ENCODE measurements at places on chromosomes 2 and 18. TPM values are rescaled to one million over a fixed set of nuclear protein-coding genes. Genes with fewer than 3 reads are reported as not detected.

- no peaks in the 10 kb centered on the region for H3K27me3 ChIP-seq
- H3K4me1 ChIP-seq: peaks cover 12% of the 10 kb centered on the region
- no peak overlapping the region for H3K4me3 ChIP-seq
- DNase-seq: no peak
Measured at GRCh38 chr18:6010284-6010683, 115.0 kb upstream of the TMEM200C start.

DNA sequence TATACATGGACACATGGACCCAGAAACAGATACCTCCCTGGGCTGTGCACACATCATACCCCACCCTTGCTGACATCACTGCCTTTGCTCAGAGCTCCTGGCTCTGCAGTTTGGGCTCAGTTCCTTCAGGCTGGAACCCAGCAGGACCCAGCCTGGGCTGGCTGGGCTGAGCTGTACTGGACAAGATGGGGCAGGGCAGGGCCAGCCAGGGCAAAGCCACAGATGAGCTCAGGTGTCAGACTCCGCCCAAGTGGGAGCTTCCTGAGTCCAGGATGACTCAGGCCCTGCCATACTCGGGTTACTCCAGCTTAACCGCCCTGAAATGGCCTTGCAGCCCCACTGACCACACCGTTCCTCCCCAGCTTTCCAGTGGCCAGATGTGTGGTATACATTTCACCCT is 284.9 kb downstream of the OSR1 start:
- H3K27ac ChIP-seq: no peak overlapping the region
- no peaks in the 10 kb centered on the region for H3K36me3 ChIP-seq
- no peaks in the 10 kb centered on the region for H3K27me3 ChIP-seq
- no peak overlapping the region for H3K4me3 ChIP-seq
- peaks cover 5% of the 10 kb centered on the region for H3K4me1 ChIP-seq

GRCh38 chr2:161090411-161090810 is 69.8 kb upstream of the TANK start:
- no peak for DNase-seq
- H3K27ac ChIP-seq: no peak overlapping the region
- H3K4me1 ChIP-seq: peaks cover 4% of the 10 kb centered on the region
- H3K27me3 ChIP-seq: no peaks in the 10 kb centered on the region
- no peaks in the 10 kb centered on the region for H3K36me3 ChIP-seq

DNA sequence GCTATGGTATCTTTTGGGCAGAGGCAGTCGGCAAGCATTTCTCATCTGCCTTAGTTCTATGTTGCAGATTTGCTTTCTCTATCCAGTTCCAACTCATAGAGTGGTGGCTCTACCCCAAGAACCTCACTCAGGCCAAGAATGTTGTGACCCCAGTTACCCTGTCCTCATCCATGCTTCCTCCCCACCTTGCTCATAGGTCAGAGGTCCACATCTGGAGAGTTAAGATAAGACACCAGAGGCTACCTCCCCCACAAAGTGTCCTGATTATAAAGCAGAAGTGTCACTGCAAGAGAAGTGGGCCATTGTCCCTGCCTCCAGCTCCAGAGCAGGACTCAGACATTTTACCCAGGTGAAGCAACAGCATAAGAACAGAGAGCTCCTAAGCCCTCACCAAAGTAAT is 276.8 kb upstream of the CHST9 start:
- H3K4me1 ChIP-seq: peaks cover 4% of the 10 kb centered on the region
- no peak for DNase-seq
- H3K27ac ChIP-seq: no peak overlapping the region
- H3K36me3 ChIP-seq: no peaks in the 10 kb centered on the region
- no peak overlapping the region for H3K4me3 ChIP-seq

GRCh38 chr2:1340141-1340512 is 73.1 kb upstream of the TPO start:
- H3K27ac ChIP-seq: no peak overlapping the region
- H3K4me1 ChIP-seq: no peaks in the 10 kb centered on the region
- DNase-seq: no peak
- H3K27me3 ChIP-seq: peaks cover 21% of the 10 kb centered on the region
- no peaks in the 10 kb centered on the region for H3K36me3 ChIP-seq
- no peak overlapping the region for H3K4me3 ChIP-seq

GRCh38 chr2:183759033-183759432 is 634.8 kb downstream of the NUP35 start:
- no peaks in the 10 kb centered on the region for H3K36me3 ChIP-seq
- no peak overlapping the region for H3K27ac ChIP-seq
- DNase-seq: no peak
- peaks cover 19% of the 10 kb centered on the region for H3K4me1 ChIP-seq
- no peak overlapping the region for H3K4me3 ChIP-seq

DNA sequence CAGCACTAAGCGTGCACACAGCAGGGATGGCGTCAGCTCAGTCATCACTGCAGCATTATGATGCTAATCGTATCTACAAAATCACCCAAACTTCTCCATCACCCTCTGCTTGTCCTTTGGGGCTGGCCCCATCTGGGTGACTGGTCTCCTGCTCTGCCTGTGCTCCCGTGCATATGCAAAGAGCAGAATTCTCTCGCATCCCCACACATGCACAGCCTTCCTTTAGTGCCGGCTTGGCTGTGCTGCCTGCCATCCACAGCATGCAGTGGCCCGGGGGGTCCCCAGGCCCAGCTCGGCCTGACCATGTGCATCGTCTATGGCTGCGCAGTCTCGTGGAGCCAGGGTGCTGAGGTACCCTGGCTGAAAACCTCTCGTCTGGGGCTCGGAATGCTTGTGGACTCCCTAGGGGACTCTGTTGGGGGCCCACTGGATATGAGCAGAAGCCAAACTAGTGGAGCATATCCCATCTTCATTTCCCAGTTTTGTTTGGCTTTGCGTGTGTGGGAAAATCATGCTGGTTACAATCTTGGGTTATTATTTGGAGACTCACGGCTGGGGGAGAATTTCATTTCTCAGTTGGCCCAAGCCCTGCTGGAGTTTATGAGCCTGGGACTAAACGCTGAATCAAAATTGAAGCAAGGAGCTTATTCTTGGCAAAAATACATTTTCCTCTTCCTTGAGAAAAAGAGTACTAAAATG is 70.9 kb upstream of the HS6ST1 start:
- H3K27ac ChIP-seq: peak overlapping the region; percentile 4
- H3K4me1 ChIP-seq: peaks cover 3% of the 10 kb centered on the region
- DNase-seq: peak; percentile 1
- no peaks in the 10 kb centered on the region for H3K36me3 ChIP-seq

GRCh38 chr2:128472789-128473174 is 154.1 kb upstream of the HS6ST1 start:
- H3K36me3 ChIP-seq: peaks cover 9% of the 10 kb centered on the region
- no peak for DNase-seq
- peak overlapping the region; percentile 21 for H3K4me3 ChIP-seq
- peak overlapping the region; percentile 86 for H3K27ac ChIP-seq
- H3K27me3 ChIP-seq: no peaks in the 10 kb centered on the region
- H3K4me1 ChIP-seq: peaks cover 40% of the 10 kb centered on the region

- H3K4me3 ChIP-seq: no peak overlapping the region
- H3K4me1 ChIP-seq: no peaks in the 10 kb centered on the region
- no peaks in the 10 kb centered on the region for H3K36me3 ChIP-seq
- H3K27ac ChIP-seq: no peak overlapping the region
Measured at GRCh38 chr18:47313901-47314300, 62.4 kb upstream of the SKOR2 start.

DNA sequence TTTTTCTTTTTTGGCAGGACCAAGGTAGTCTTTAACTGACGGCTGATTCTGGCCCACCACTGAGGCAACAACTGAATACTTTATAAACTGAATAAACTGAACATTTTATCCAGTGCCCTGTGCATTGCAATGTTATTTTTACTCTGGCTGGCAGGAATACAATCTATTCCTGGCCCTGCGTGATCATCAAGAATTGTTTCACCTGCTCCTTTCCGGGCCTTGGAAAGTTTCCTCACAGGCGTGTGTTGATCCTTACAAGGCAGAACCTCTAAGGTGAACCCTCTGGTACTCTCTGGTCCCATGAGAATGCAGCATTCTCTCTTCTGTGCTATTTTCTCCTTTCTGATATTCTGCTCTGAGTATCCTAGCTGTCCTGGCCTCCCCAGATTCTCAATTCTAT is 113.7 kb upstream of the KLHL29 start:
- H3K4me3 ChIP-seq: no peak overlapping the region
- no peak for DNase-seq
- H3K36me3 ChIP-seq: peaks cover 2% of the 10 kb centered on the region

DNA sequence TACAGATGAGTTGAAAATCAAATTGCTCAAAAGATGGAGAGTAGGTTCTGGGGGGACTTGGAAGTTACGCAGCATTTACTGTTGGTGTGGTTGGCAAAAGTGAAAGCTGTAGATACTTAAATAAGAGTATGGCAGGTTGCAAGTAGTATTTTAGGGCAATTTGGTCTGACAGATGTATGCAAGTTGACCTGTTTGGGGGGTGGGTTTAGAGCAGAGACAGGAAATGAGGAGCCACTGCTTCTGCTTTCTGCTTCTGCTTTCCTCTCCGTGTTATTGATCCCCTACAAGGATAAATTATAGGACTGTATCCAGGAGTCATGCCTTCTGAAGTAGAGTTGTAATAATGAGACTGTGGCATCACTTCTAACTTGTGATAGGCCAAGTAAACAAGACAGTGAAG is 71.2 kb downstream of the EPAS1 start:
- DNase-seq: no peak
- peaks cover 2% of the 10 kb centered on the region for H3K4me1 ChIP-seq
- H3K4me3 ChIP-seq: no peak overlapping the region
- no peaks in the 10 kb centered on the region for H3K36me3 ChIP-seq
- no peak overlapping the region for H3K27ac ChIP-seq
- H3K27me3 ChIP-seq: peaks cover 3% of the 10 kb centered on the region

DNA sequence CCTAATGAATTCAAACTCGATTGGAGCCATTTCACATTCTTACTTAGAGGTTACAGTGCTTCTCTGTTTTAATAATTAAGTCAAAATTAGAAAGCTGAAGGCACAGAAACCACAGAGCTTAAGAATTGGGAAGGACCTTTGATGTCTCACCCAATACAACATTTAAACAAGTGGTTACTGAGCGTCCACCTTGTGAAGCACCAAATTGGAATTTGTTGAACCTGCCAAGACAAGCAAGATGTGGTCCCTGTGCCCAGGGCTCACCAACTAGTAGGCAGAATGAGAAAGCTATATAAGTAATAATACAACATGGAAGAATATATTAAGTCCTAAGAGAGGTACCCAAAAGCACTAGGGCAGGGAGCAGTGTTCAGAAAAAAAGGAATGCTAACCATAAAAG is 64.5 kb upstream of the NPAS2 start:
- no peaks in the 10 kb centered on the region for H3K4me1 ChIP-seq
- no peak overlapping the region for H3K4me3 ChIP-seq

DNA sequence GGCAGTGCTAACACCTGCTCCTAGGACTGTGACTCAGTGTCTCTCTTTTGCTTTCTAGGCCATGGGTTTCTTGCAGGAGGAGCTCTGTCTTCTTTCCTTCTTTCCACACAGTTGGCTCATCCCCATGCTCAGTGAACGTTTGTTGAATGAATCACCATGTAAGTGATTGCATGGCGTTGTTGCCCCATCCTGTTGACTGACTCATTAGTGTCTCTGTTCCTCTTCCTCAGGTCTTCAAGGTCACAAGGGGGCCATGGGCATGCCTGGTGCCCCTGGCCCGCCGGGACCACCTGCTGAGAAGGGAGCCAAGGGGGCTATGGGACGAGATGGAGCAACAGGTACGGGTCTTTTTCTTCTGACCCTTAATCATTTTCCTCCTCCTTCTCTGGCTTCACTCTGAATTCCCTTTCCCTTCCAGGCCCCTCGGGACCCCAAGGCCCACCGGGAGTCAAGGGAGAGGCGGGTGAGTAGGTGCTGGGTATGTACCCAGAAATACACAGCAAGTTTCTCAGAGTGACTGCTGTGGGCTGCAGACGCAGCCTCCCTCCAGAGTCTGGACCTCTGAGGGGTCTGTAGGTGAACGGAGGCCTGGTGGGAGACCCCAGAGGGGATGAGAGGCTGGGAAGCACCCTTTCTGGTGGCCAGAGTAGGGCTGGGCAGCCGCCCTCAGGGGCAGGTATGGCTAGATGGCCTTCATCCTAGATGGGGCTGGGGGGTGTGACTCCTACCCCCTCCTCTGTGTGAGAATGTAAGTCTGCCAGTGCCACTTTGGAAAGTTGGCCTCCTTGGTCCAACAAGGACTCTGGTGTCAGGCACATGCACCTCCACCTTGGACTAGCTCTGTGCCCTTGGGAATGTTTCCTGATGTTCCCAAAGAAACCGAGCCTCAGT is 32.4 kb downstream of the MARCO start:
- H3K27me3 ChIP-seq: peaks cover 67% of the 10 kb centered on the region
- no peaks in the 10 kb centered on the region for H3K36me3 ChIP-seq
- H3K27ac ChIP-seq: no peak overlapping the region
- no peak for DNase-seq
- no peaks in the 10 kb centered on the region for H3K4me1 ChIP-seq

DNA sequence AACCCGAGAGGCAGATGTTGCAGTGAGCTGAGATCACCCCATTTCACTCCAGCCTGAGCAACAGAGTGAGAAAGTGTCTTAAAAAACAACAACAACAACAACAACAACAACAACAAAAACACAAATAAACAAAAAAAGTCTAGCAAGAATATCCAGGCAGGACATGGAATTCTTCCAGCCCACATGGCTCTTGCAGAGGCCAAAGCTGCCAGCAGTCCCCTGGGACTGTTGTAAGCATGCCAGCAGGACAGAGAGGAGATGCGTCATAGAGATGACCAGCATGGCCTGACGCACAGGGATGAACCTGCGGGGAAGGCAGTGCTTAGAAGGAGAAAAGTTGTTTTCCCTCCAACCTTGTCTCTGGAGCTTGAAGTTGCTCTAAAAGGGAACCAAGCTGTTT is 182.3 kb upstream of the PGAP1 start:
- no peaks in the 10 kb centered on the region for H3K36me3 ChIP-seq
- H3K27me3 ChIP-seq: no peaks in the 10 kb centered on the region
- H3K4me1 ChIP-seq: peaks cover 22% of the 10 kb centered on the region
- H3K27ac ChIP-seq: no peak overlapping the region
- DNase-seq: no peak

CCDC141 gene
- total RNA-seq: 1.2 TPM

LHCGR gene
- total RNA-seq: not detected

SERPINB12 gene
- total RNA-seq: not detected

ARHGAP28 gene
- total RNA-seq: 161 TPM

MRO gene
- total RNA-seq: 0.40 TPM

CAPN13 gene
- total RNA-seq: 0.14 TPM

CSRNP3 gene
- 29.6 TPM for total RNA-seq

SIX2 gene
- 0.11 TPM for total RNA-seq

TMEM169 gene
- 0.71 TPM for total RNA-seq

HOXD13 gene
- total RNA-seq: 0.63 TPM

EPB41L5 gene
- total RNA-seq: 43.9 TPM

GAREM1 gene
- 9.5 TPM for total RNA-seq

IL1RN gene
- not detected for total RNA-seq
